ENCODE measurements at places on chromosomes 4 and X.

GRCh38 chr4:189548484-189549125, 392.1 kb upstream of the FRG1 start:
- DNase-seq: no peak

DNA sequence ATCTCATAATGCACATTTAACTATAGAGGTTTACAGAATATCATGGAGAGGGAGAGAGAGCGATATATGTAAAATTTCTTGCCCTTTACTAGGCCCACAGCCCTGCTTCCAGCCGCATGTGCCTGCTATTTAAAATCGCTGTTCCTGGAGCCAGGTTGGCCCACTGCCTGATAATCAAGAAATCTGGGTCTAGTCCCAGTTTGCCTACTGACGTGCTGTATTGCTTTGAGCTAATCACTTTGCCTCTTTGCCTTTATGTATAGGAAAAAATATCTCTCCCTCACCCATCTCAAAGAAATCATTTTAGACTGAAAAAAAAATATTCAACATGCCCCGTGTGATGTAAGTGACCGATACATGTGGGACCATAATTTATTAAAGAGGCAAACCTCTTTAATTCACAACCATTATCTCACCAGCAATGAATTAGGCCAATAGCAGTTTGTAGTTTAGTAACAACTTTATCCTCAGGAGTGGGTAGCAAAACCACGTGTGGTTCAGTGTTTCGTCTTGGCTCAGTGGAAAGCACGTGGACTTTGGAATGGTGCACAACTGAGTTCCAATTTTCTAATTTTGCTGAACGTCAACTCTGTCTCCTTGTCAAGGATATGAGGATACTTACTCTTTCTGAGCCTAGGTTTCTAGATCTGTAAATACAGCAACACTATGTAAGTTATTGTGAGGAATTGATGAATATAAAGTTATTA, 62.6 kb downstream of the GRXCR1 start:
- DNase-seq: no peak

DNA sequence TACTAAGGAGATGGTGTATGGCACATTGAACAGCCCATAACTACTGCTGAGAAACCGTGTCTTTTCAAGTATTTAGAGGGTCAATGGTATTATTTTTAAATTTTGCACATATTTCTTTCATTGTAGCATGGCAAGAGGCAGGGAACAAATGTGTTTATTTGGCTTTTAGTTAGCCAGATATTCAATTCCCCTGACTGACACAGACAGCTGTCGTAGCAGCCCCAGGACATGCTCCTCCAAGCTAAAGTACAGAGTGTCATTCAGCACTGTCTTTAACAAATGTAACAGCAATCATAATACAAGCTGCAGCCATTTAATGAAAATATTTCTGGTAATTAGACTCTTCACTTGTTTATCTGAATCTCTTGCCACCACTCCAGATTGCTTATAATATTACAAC, 687.1 kb downstream of the KLHL13 start:
- no peak for DNase-seq

DNA sequence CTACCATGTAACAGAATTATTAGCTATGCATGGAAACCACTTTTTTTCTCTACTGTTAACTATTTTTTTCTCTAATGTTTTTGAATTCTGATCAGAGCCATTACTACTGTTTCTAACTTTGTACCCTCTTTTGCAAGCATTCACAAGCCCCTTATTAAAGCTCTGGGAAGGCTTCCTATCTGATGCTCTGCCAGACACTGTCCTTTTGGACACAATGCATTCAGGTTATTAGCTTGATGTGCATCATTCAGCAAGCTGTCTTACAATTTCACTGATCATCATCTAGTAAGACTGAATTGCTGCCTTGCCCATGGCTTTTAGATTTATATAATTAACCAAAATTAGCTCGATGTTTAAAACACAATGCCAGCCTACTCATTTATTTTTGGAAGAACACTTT, 155.1 kb downstream of the NR3C2 start:
- no peak for DNase-seq

DNA sequence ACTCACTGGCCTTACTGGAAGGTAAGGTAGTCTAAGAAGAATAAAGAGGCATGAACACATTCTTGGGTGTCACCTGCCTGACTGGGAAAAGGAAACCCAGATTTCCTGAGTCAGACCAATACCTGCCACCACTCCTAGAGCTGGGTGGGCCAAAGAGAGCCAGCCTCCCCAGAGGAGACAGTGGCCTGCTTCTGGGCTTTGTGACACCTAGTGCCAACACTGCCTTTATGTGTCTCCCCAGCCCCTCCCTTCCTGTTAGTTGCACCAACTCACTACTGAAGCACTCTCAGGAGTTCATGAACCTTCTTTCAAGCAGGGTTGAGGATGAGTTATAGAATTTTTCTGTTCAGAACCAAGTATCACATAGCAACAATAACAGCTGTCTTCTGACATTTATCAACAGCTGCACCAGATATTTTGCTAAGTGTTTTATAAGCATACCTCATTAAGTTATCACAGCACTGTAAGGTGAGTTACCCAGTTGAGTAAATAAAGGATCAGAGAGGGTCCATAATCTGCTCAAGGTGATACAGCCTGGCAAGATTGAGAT, 77.6 kb upstream of the ETNPPL start:
- no peak for DNase-seq

DNA sequence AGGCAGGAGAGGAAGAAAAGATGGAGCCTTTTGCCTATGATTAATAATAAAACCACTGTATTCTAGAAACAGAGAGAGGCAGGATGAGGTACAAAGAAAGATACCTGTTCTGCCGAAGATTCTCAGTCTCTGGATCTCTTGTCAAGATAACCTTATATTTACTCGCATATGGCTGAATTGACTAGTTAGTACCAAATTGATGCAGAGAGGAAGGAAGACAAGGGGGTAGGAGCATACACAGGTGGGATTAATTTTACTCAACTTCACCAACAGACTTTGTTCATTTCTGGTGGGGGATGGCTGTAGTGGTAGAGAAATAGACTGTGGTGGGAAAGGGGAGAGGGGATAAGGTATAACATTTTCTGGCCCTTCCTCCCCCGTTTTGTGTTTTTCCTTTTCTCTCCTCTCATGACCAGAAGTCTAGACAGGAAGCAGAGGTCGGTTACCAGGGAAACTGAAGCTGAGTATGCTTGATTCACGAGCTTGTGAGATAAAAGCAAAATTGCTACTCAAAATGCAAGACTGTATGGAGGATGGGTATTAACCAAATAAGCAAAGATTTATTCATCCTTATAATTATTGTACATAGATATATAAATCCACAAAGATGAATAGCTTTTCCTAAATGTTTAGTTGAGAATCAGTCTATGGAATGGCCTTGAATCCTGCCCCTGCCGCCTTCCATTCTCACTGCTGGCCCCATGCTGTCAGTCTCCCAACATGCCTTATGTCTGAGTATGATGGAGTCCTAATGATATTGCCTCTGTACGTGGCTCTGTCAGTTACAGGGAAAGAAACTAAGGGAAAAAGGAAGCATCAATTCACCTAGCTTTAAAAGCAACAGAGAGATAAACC, 17.8 kb upstream of the PAGE2B start:
- peak; percentile 1 for DNase-seq

GRCh38 chrX:38634665-38635064, 73.3 kb downstream of the TSPAN7 start:
- DNase-seq: no peak

- no peak for DNase-seq
These were observed 58.5 kb downstream of the ACOX3 start for GRCh38 chr4:8381814-8382581.

- DNase-seq: no peak
These were observed 34.4 kb upstream of the EFNB1 start for GRCh38 chrX:68794461-68794860.

DNA sequence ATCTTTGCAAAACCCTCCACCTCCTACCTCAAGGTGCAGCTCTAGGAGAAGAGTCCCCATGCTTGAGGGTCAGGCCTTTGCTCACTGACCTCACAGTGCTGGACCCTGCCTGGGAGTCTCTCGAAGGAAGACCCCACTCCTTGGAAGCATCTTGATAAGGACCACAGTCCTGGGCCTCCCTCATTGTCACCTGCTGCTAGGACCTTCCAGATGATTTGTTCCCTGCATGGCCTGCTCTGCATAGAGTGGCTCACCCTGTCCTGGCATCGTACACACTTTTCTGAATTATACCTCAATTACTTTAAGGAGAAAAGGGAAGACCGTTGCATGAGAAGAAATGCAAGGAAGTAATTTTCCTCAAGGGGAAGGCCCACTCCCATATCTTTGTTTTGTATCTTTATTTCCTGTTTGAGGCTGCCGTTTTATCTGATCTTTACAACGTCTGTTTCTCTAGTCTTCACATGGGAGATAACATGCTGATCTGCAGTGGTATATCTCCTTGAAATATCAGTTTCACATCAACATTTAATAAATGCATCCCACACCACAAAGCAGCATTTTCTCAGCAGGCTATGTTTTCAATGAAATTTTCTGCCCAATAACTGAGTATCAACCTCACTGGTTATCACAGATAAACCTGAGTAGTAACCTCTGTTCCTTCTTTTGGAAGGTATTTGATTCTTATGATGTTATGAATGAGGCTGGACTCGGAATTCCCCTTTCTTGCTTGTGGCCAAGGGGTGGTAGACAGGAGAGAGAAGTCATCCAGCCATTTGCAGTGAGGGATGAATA, 15.0 kb upstream of the AKAP17A start:
- DNase-seq: no peak

GRCh38 chr4:139844459-139845036, 178.9 kb downstream of the MGST2 start:
- no peak for DNase-seq

- DNase-seq: no peak
These were observed 955.5 kb upstream of the PRKX start for GRCh38 chrX:4668802-4669536.

DNA sequence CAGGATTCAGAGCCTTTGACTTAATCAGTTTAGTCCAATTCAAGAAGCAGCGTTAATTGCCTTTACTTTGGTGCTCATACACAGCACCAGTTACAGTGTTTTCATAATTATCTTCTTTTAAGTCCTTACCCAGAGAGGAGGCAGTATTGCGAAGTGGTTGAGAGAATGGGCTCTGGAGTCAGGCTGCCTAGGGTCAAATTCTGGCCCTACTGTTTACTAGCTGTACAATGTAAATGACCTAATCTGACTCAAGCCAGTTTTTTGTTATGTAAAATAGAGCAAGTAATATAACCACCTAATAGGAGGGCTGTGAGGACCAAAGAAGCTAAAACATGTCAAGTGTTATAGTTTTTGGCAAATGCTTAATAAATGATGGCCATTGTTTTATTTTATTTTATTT, 27.6 kb downstream of the WDR44 start:
- peak; percentile 13 for DNase-seq

All from NCI-H226 (cell line).